ENCODE measurements at places on chromosomes 2 and 18. TPM values are rescaled to one million over a fixed set of nuclear protein-coding genes. Genes with fewer than 3 reads are reported as not detected.

DNA sequence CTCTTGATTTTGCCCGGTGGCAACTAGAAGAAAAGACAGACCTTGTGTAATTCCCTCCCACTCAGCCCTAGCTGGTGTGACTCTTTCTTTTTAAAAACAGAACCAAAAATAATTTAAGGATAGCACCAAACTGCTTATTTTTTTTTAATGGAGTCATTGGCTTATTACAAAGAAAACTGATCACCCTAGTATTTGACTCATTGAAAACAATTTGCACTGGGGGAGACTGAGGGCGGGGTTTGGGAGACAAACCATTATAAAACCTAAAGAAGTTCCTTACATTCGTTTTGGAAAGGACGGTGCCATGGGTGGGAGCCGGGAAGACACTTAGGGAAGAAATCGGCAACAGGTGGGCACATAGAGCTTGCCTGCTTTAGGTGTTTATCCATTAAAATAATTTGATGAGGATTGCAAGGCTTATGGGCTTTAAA, 2.5 kb downstream of the PAX3 start:
- no peak for DNase-seq

DNA sequence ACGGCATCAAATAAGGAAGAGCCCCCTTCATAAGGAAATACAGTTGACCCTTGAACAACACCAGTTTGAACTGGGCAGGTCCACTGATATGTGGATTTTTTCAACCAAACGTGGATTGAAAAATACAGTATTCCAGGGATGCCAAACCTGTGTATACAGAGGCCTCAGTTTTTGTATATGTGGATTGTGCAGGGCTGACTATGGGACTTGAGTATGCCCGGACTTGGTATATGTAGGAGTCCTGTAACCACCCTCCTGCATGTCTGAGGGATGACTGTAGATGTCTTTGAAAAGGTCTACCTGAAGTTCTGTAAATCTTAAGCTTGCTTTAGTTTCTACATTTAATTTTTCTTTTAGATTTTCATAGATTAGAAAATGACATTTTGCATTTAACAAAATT, 50.0 kb downstream of the EML4 start:
- DNase-seq, result no peak

DNA sequence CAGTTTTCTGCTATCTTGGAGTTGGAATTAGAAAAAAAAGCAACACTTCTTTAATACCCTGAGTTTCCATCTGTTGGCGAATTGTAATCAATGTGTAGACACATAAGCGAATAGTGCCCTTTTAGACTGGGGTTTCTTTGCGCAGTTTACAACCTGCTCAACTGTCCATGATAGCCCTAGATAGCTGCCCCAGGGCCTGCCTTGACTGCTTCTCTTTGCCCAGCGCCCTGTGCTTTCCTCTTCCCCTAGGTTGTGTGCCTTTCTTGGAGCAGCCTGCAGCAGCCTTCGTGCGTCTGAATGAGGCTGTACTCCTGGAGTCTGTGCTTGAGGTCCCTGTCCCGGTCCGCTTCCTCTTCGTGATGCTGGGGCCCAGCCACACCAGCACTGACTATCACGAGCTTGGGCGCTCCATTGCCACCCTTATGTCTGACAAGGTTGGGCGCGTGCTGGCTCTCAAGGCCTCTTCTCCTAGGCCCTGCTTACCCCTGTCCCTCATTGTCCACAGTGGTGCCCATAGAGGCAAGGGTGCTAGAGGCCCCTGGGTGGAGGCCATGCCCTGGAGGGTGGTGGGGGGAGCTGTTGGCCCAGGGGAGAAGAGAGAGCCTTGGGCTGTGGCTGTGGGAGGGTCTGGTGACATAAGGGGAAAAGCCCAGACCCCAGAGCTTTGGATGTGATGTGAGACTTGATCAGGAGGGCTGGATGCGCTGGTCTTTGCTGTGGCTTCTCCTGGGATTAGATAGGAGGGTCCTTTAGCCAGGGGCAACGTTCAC, 6.9 kb downstream of the SLC4A3 start:
- DNase-seq, result no peak

GRCh38 chr18:74413836-74414235, 43.3 kb downstream of the DIPK1C start:
- no peak for DNase-seq

DNA sequence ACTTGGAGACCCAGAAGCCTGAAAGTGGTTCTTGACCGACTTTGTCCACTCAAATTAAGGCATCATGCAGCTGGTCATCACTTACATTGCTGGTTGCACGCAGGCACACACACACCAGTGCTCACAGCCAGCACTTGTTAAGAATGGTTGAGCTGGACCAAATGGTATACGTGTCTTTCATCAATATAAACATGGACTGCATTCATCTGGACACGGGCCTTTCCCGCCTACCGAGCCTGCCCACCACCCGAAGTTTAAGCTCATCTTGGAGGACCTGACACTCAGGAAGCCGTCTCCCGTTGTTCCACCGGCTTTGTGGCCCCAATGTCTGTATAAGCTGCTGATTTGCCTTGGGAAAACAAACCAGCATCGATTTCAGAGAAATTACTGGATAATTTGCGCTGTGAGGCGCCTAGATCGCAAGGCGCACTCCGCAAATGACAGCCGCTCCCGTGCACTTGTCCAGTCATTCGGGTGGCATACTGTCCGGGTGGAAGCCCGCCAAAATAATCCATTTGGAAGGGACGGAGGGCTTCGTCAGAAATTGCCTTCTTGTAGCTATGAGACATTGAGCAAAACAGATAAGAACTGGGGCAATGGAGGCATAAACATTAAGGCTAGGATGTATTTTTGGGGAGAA, 40.1 kb upstream of the AKAIN1 start:
- no peak for DNase-seq

DNA sequence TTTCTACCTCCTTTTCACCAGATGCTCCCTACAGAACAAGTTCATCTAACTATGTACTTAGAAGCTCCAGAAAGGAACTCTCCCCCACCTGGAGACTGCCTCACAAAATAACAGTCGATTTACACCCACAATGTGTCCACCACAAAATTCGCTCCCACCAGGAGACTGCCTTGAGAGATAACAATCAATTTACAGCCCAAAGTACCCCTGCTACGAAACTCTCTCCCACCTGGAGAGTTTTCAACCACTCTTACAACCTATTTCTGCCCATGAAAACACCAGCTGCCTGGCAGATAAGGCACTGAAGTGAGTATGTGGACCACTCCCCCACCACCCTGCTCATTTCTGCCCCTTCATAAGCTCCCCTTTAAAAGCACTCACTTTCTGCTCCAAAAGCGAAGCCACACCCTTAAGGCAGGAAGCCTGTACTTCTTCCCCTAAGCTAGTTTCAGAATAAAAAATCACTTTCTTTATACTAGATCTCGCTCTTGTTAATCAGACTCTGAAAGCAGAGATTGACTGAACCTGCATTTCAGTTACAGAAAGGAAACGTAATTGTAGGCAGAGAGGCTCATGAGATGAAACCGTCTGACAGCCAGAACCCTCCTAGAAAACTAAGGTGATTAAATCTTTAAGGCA, 94.4 kb upstream of the RBBP8 start:
- no peak for DNase-seq

DNA sequence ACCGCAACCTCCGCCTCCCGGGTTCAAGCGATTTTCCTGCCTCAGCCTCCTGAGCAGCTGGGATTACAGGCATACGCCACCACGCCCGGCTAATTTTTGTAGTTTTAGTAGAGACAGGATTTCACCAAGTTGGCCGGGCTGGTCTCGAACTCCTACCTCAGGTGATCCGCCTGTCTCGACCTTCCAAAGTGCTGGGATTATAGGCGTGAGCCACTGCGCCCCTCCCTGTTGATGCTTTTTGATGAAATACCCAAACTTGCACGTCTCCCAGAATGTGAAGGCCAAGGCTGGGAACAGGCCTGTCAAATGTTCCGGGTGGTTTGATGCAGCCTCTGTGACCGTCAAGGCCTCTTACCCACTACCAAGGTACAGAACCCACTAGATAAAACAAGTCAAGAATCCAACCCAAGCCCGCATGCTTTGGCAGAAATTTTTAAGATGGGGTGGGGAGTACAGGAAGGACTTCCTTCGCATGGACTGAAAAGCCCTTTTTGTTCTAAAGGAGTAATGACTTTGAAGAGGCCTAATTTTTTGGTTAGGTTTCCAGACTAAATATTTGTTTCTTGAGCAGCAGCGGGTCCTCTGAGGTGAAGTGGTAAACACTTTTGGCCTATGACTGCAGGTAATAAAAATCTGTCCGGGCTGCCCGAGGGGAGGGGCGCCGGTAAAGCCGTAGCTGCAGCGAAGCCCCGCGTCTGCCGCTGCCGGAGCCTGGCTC, 3.7 kb upstream of the EVX2 start:
- no peak for DNase-seq

DNA sequence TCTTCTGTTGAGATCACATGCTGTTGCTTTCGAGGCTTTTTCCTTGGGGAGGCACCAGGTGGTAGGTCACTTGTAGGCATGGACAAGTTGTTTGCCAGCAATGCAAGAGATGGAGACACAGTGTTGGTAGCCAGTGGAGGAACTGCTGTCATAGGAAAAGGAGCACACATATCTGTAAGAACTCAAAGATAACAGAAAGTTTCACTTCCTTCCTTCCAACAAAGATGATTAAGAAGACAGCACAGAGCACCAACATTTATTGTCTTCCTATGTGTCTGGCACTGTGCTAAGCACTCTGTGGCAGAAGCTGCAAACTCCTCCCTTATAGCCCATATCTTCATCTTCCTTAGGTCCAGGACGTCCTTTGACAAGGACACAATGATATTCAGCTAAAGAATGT, 64.5 kb upstream of the AMMECR1L start:
- DNase-seq, result no peak

The ECEL1 gene
- polyA plus RNA-seq, result 0.30 TPM

The MYOM1 gene
- 4.0 TPM for polyA plus RNA-seq

All from right lung (tissue), 10 donors.